Kidney capillary endothelial cell (primary cell): ENCODE measurements at places on chromosomes 2 and 18.

DNA sequence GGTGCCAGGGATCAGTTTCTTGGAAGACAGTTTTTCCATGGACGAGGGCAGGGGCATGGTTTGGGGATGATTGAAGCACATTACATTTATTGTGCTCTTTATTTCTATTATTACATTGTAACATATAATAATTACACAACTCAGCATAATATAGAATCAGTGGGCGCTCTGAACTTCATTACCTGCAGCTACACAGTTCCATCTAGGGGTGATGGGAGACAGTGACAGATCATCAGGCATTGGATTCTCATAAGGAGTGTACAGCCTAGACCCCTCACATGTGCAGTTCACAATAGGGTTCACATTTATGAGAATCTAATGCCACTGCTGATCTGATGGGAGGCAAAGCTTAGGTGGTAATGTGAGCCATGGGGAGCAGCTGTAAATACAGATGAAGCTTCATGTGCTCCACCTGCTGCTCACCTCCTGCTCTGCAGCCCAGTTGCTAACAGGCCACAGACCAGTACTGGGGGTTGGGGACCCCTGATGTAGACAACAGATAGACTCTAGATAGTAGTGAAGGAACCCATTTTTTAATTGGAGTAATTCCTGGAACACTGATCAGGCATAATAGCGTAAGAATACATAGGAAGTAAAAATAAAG lies 41.5 kb upstream of the MC4R start:
- no peak for DNase-seq

DNA sequence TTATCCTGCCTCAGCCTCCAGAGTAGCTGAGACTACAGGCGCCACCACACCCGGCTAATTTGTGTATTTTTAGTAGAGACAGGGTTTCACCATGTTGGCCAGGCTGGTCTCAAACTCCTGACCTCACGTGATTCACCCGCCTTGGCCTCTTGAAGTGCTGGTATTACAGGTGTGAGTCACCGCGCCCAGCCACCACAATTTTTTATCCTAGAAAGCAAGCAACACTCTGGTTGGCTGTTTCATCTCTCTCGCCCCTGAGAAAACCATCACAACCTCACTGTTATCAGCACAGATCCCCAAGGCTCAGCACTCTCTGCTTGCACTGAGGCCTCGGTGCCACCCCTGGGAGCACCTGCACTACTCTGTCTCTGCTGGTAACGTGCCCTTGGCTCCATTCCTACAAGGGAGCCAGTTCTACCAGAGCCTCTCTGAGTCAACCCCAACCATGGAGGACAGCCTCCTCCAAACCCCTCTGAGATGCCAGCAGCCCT lies 134.8 kb upstream of the AGAP1 start:
- no peak for DNase-seq

DNA sequence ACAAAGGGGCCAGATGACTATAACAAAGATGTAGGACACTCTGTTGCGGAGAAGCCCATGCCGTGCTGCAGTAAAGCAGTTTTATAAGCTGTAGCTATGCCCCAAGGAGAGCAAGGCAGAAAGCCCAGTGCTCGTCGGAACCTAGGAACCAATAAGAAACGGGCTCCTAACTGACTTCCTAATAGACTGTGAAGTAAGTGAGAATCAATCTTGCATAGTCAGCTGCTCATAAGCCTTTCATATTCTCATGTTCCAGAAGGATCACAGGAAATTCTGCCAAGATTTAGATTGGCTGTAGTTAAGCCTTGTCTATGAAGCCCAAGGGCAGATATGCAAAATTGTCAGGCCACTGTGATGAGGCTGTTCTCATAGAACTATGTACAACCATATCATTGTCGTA lies 98.4 kb downstream of the RTTN start:
- DNase-seq = no peak

DNA sequence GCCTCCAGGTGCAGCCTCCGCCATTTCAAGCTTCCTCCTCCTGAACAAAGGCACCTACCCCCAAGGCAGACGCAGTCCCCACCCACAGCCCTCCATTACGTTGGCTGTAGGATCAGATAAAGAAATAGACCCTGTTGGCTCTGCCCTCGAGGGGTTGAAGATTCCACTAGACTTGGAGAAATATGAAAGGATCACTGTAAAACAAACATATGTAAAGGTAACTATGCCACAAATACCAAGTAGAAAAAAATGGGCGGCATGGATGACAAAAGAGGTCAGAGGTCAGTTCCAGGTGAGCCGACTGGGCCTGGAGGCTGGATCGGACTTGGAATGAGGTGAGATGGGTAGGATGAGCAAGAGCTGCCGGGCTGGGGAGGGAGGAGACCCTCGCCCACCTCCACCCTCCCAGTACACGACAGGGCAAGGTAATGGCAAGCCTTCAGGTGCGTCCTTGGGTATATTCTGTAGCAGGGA lies 84.8 kb upstream of the POMC start:
- no peak for DNase-seq
